HepG2 (cell line): ENCODE measurements at places on chromosomes 7 and 10.

- no peak for DNase-seq
Measured at GRCh38 chr7:134191876-134192275, 64.7 kb downstream of the LRGUK start.

DNA sequence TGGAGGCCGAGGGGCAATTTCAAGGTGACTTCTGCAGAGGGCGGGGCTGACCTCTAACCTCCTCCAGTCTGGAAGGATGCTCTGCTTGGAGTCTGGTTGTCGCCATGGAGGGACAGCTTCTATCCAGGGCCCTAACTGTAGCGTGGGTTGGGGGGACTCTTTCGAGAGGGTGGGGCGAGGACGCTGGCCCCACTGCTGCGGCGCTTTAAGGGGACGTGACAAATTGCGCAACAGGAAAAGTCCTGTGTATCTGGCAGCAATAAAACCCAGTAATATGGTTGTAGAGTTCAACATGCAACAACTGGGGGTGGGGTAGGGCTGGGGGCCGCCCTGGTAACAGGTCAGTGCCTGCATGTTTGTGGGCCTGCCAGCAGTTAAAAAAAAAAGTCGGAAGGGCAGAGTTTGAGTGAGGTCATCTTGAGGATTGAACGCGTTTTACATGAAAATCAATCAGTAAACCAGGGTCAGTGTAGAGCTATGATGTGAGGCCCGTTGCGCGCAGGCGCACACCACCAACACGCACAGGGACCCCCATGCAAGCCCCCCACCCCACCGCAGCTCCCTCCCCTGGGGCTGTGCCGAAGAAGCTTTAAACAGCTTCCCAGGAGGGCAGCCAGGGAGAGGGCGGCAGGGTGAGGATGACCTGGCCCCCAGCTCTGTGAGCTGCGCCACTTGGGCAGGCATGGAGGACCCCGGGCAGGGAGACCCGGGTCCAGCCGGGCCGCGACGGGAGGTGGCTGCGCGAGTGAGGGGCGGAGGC is 4.3 kb downstream of the SHH start:
- DNase-seq, result peak; percentile 85

GRCh38 chr10:492836-493235 is 196.6 kb downstream of the DIP2C start:
- DNase-seq, result no peak

- no peak for DNase-seq
Measured at GRCh38 chr10:101619983-101620382, 31.9 kb downstream of the DPCD start.

- no peak for DNase-seq
Measured at GRCh38 chr7:157276731-157277562, 59.9 kb upstream of the DNAJB6 start.

- DNase-seq, result no peak
Measured at GRCh38 chr7:132398253-132398925, 177.9 kb downstream of the PLXNA4 start.

DNA sequence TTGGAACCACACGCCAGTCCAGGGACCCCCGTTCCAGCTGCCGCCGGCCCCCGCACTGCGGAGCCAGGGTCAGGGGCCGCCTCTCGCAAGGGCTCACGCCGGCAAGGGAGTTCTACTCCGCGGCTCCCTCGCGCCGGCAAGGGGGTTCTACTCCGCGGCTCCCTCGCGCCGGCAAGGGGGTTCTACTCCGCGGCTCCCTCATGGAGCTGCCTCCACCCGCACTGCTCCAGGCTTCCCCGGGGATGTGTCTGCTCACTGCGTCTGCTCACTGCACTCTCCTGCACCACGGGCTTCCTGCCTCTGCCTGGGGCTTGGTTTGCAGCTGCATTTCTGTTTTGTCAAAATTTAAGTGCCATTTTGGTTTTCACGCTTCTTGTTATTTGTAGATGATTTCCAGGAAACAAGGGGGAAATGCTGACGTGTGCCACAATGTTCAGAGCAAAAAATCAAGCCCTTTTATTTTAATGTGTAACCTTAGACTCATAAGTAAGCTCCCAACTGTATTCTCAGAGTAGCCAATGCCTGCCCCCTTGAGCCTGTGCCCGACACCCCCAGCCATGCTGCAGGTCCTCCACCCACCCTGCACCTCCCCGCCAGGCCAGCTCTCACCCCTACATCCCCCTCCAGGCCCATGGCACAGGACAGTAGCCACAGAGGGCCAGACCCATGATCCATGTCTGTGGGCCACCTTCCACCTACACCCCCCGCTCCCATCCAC is 246.2 kb downstream of the MAD1L1 start:
- DNase-seq, result no peak

- DNase-seq, result no peak
Measured at GRCh38 chr7:106187613-106188350, 75.7 kb upstream of the SYPL1 start.

GRCh38 chr10:119391440-119392251 is 150.9 kb downstream of the RGS10 start:
- no peak for DNase-seq

GRCh38 chr10:50322077-50322476 is 70.8 kb upstream of the ASAH2 start:
- no peak for DNase-seq

DNA sequence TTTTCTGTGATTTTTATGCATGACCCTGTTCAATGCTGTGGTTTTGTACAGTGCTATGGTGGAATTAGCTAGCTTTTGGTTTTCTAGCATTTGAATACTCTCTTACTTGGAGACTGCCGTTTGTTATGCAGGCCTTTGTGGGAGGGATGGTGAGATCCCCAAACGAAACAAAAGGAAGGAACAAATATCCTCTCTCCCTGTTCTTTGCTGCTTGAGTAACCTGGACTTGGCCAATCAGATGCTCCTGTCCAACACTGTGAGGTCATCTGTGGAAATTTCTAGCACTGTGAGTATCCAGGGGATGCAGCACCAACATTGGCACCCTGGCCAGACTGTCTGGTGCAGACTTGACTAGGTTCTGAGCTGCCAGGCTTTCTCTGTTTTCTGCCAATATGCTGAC is 314.4 kb downstream of the ANKRD30A start:
- no peak for DNase-seq

DNA sequence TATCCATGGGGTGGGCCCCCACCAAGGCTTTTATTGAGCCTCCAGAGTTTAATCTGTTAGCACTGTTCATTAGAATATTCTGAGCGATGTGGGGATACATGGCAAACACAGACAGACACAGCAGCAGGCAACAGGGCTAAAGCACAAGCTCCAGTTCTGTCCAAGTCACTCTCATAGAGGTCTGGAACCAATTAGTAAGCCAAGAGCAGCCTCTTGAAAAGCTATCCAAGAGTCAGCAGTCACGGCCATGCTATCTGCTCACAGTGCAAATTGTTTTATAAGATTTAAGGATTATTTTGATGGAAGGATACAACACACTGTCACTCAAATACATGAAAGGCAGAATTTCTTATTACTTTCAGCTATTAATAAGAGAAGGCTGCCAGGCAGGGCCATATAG is 86.4 kb upstream of the DGKB start:
- no peak for DNase-seq

GRCh38 chr7:34309116-34309515 is 348.9 kb upstream of the NPSR1 start:
- no peak for DNase-seq

- no peak for DNase-seq
Measured at GRCh38 chr7:145753004-145753403, 363.6 kb upstream of the CNTNAP2 start.

DNA sequence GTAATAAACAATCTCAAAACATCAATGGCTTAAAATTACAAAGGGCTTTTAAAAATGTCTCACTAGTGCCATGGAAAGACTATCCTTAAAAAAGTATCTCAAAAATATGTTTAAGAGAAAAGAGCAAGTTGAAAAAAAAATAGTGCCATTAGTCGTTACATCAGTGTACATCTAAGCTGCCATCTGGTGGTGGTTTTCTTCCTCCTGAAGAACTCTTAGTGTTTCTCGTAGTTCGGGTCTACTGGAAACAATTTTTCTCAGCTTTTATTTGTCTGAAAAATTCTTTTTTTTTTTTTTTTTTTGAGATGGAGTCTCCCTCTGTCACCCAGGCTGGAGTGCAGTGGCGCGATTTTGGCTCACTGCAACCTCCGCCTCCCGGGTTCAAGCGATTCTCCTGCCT is 5.9 kb upstream of the GARIN1A start:
- peak; percentile 33 for DNase-seq

DNA sequence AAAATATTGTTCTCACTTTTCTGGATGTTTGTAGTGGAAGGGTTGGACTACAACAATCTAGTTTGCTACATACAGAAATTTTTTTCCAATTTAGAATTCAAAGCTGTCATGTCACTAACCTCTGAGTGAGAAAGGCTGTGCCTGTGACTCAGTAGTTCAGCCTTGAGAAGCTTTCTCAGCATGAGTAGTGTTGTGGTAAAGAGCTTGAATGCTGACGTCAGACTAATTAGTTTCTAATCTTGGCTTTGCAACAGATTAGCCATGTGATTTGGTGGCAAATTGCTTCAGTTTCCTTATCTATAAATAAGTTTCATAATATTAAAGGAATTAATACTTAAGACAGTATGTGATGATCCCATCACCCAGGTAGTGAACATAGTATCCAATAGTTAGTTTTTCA is 83.8 kb downstream of the ABCA13 start:
- no peak for DNase-seq

DNA sequence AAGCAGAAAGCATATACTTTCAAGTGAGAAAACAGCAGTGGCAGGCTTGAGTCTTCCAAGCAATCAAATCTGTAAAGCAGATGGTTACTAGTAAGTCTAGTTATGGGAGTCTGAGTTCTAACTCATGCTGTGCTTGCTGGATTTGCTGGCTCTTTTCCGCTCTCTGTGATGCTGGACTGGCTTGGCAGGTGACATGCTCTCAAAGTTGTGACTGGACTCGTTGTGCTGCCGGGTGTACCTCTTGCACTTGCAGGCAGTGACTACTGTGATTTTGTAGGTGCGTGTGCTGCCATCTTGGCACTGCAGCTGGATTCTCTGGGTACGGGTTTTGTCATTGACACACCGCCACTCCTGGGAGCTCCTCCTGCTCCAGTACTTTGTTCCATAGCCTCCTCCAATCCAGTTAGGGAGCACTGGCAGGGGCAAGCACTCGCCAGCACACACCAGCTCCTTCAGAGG is 3.1 kb downstream of the SOSTDC1 start:
- DNase-seq, result no peak
